ENCODE measurements at places on chromosomes 3 and 15. TPM values are rescaled to one million over a fixed set of nuclear protein-coding genes. Genes with fewer than 3 reads are reported as not detected.
A peak's percentile ranks its signal among the peaks of the same experiment; 100 is the strongest.

DNA sequence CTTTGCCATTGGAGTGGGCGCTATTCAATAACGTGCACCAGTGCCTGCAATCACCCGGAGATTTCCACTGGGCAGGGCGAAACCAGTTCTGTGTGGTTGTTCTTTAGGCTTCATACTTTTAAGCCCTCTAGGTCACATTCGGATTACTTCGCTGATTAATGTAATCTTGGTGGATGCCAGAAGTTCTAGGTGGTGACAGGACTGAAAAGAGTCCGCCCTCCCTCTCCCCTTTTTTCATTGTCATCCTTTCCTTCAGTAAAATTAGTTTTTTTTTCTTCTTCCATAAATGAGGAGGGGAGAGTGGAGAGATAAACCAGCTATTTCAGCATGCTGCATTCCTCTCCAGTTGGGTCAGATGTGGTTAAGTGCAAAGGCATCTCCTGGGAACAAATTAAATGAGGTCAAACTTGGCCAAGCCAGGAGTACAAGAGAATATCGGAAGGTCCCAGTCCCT is 2.3 kb upstream of the SLC2A2 start:
- H3K4me3 ChIP-seq = peak overlapping the region; percentile 37
- H3K36me3 ChIP-seq = no peaks in the 10 kb centered on the region
- H3K27ac ChIP-seq = peak overlapping the region; percentile 91
- peak; percentile 39 for DNase-seq

DNA sequence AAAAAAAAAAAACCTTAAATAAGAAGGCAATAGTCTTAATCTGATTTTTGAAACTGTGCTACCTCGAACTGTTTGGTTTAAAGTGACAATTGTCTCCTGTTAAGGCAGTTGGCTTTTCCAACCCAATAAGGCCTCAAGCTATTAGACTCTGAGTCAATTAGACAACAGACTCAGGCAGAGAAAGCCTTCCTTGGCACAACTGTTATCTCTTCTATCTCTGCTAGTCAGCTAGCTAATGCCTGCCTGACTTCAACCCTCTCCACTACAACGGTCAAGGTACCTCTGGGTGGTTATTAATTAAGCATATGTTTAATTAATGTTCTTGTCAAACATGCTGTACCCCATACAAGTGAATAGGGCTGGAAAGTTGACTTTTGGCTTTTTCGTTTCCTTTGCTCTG is 110.2 kb upstream of the NLGN1 start:
- DNase-seq = no peak
- no peaks in the 10 kb centered on the region for H3K4me1 ChIP-seq
- H3K4me3 ChIP-seq = no peak overlapping the region
- no peak overlapping the region for H3K27ac ChIP-seq
- no peaks in the 10 kb centered on the region for H3K36me3 ChIP-seq

GRCh38 chr3:58144478-58145325 is 66.1 kb downstream of the DNASE1L3 start:
- H3K27me3 ChIP-seq = no peaks in the 10 kb centered on the region
- DNase-seq = no peak
- H3K4me3 ChIP-seq = no peak overlapping the region
- H3K36me3 ChIP-seq = peaks cover 86% of the 10 kb centered on the region

GRCh38 chr3:150806185-150806835 is 43.3 kb upstream of the SIAH2 start:
- H3K27me3 ChIP-seq = no peaks in the 10 kb centered on the region
- H3K4me3 ChIP-seq = no peak overlapping the region
- DNase-seq = no peak
- no peak overlapping the region for H3K27ac ChIP-seq
- no peaks in the 10 kb centered on the region for H3K36me3 ChIP-seq
- no peaks in the 10 kb centered on the region for H3K4me1 ChIP-seq

GRCh38 chr3:134276086-134276485 is 25.4 kb upstream of the RYK start:
- H3K4me1 ChIP-seq = no peaks in the 10 kb centered on the region
- no peak overlapping the region for H3K27ac ChIP-seq
- H3K36me3 ChIP-seq = no peaks in the 10 kb centered on the region
- no peak overlapping the region for H3K4me3 ChIP-seq
- DNase-seq = no peak

DNA sequence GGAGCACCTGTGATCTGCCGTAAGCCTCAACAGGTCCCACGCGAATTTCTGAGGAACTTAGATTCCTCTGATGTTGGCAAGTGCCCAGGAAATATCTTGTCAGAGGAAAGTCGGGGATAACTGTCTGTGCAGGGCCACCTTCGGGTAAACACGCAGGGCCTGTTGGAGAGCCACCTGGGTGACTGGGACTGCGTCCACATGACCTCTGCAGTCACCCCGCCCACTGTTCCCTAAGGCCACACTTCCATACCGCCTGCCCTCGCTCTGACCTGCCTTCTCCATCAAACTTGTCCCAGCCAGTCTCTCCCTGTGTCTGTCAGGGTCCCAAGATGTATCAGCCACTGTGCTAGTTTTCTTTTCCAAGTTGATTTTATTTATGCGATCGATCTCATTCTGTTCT is 28.7 kb downstream of the BFSP2 start:
- no peak overlapping the region for H3K27ac ChIP-seq
- no peaks in the 10 kb centered on the region for H3K27me3 ChIP-seq
- H3K4me3 ChIP-seq = no peak overlapping the region

Gene GXYLT2
- 0.54 TPM for polyA plus RNA-seq

GRCh38 chr3:112709911-112710310 is 69.0 kb upstream of the CCDC80 start:
- no peak overlapping the region for H3K4me3 ChIP-seq
- H3K4me1 ChIP-seq = no peaks in the 10 kb centered on the region
- H3K27ac ChIP-seq = no peak overlapping the region
- no peak for DNase-seq
- H3K36me3 ChIP-seq = no peaks in the 10 kb centered on the region

DNA sequence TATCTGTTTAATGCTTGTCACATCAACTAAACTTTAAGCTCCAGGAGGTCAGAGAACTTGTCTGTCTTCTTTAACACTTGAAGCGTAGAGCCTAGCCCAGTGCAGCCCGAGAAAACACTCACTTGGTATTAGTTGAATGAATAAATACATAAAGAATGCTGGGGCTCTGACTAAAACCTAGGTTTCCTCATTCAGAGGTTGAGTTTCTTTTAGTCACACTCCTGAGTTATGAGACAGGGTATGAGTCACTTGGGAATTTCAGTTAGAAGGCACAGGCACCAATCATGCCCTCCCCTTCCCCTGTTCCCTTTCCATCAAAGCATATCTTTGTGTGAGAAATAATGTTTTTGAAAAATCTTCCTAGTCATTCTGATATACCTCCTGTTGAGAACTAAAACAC is 589.8 kb upstream of the DPPA4 start:
- no peaks in the 10 kb centered on the region for H3K4me1 ChIP-seq
- no peak for DNase-seq
- no peaks in the 10 kb centered on the region for H3K36me3 ChIP-seq
- H3K27ac ChIP-seq = no peak overlapping the region
- H3K4me3 ChIP-seq = no peak overlapping the region
- H3K27me3 ChIP-seq = no peaks in the 10 kb centered on the region

Gene SPPL2A
- 43.2 TPM for polyA plus RNA-seq

- H3K4me1 ChIP-seq = peaks cover under 1% of the 10 kb centered on the region
- H3K27ac ChIP-seq = no peak overlapping the region
- no peaks in the 10 kb centered on the region for H3K36me3 ChIP-seq
- peak; percentile 79 for DNase-seq
- no peaks in the 10 kb centered on the region for H3K27me3 ChIP-seq
Observed at GRCh38 chr3:107962946-107963345, 127.9 kb downstream of the CD47 start.

GRCh38 chr3:14949126-14949525 is 1.7 kb downstream of the NR2C2 start:
- H3K4me1 ChIP-seq = peaks cover 26% of the 10 kb centered on the region
- peak overlapping the region; percentile 99 for H3K4me3 ChIP-seq
- no peaks in the 10 kb centered on the region for H3K27me3 ChIP-seq
- H3K36me3 ChIP-seq = peaks cover 14% of the 10 kb centered on the region
- no peak for DNase-seq
- peak overlapping the region; percentile 74 for H3K27ac ChIP-seq

DNA sequence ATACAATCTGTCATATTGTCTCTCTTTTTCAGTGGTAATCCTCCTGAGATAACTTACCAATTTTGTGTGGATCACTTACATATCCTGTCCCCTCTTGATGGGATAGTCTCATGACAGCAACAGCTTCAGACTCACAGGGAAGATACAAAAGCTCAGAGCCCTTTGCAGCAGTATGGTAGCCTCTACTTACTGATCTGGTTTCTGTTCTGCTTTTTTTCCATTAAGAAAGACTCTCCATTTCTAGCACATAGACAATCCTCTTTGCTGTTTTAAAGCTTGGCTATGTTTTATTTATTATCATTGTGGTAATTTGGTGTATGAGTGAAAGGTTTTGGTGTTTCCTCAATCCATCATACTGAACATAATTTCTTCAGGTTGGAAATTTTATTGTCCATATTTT is 25.4 kb upstream of the SOX14 start:
- H3K27me3 ChIP-seq = no peaks in the 10 kb centered on the region
- H3K36me3 ChIP-seq = no peaks in the 10 kb centered on the region
- DNase-seq = no peak
- H3K4me3 ChIP-seq = no peak overlapping the region

Gene SHQ1
- polyA plus RNA-seq = 8.3 TPM

GRCh38 chr15:100987143-100987542 is 68.0 kb downstream of the LRRK1 start:
- no peaks in the 10 kb centered on the region for H3K27me3 ChIP-seq
- no peaks in the 10 kb centered on the region for H3K36me3 ChIP-seq
- H3K4me3 ChIP-seq = no peak overlapping the region
- no peak overlapping the region for H3K27ac ChIP-seq

GRCh38 chr3:157103860-157104259 is 56.1 kb downstream of the CCNL1 start:
- no peak for DNase-seq
- peaks cover 9% of the 10 kb centered on the region for H3K4me1 ChIP-seq
- H3K4me3 ChIP-seq = no peak overlapping the region
- H3K27ac ChIP-seq = peak overlapping the region; percentile 25

DNA sequence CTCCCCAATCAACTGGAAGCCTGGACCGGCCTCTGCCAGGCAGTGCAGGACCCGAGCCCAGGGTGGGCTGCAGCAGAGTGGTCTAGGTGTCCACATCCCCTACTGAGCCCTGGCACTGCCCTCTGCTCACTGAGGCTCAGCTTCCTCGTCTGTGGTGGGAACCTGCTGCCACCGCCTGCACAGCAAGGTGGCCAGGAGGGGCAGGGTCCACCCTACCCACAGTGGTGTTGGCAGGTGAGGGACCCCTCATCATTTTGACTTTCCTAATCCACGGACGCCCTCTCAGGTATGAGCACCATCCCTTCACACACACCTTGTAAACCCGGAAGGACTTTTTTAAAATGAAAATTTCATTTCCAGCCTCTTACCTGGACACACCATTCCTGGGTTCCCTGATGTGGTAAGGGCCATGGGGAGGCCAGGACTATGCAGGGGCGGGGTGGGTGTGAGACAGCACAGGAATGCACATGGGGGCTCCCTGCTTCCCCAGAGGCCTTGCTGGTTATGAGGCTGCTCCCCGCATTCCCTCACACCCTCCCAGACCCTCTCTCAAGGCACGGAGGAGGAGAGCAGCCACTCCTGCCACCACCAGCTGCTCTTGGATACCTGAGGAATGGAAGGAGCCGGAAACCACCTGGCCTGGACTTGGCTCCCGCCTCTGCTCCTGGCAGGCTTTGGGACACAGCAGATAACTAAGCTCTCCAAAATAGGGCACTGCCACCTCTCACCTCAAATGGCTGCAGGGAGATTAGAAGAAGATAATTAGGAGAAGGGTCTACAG is 185.9 kb upstream of the TPM1 start:
- no peak for DNase-seq
- H3K4me1 ChIP-seq = no peaks in the 10 kb centered on the region
- no peak overlapping the region for H3K27ac ChIP-seq
- no peaks in the 10 kb centered on the region for H3K27me3 ChIP-seq

Gene ZNF148
- polyA plus RNA-seq = 4.7 TPM

- no peaks in the 10 kb centered on the region for H3K36me3 ChIP-seq
- no peak overlapping the region for H3K27ac ChIP-seq
- no peaks in the 10 kb centered on the region for H3K4me1 ChIP-seq
- H3K4me3 ChIP-seq = no peak overlapping the region
Observed at GRCh38 chr3:182486463-182486862, 306.8 kb upstream of the ATP11B start.

GRCh38 chr3:63387568-63387967 is 109.5 kb downstream of the SYNPR start:
- no peak overlapping the region for H3K4me3 ChIP-seq
- H3K27me3 ChIP-seq = no peaks in the 10 kb centered on the region
- H3K27ac ChIP-seq = no peak overlapping the region
- DNase-seq = no peak
- H3K4me1 ChIP-seq = no peaks in the 10 kb centered on the region

DNA sequence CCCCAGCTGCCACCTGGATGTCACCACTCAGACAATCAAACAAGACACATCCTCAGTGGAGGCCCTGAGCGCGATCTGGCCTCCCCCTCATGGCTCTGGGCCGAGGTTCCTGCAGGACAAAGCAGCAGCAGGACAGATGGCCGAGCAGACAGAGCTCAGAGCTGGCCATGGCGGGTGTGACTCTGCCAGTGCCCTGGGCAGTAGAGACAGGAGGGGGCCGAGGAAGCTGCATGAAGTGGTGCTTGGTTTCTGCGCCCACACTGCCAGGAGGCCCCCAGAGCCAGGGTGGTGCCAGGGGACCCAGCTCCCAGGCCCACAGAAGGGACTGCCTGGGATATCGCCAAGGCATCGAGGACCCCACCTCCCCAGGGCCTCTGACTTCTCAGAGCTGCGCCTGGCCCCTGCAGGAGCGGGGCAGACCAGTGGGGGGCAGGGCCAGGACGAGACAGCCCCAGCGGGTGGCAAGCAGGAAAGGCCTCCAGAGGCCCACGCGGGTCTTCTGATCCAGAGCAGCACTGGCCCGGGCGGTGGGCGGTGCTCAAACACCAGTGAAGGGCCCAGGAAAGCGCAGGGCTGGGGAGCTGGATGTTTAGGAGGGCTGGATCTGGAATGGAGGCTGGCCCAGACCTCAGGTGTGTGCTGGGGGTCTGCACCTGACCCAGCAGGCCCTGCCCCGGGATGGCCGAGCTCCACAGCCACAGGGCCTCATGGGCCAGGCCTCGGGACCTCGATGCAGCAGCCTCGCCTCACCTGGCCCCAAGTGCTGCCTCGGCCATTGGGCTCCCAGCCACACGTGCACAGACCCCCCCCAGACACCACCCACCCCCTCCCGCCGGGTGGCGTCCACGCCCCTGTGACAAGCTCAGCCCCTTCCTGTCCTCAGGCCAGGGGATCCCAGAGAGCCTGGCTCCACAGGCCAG is 76.0 kb downstream of the GOLGA8G start:
- no peaks in the 10 kb centered on the region for H3K4me1 ChIP-seq
- DNase-seq = peak; percentile 0
- no peaks in the 10 kb centered on the region for H3K36me3 ChIP-seq

Gene AP3B2
- 2.8 TPM for polyA plus RNA-seq
